Ammon's horn (tissue), 1 donor: ENCODE measurements at places on chromosomes 2 and 18.
A peak's percentile ranks its signal among the peaks of the same experiment; 100 is the strongest.

DNA sequence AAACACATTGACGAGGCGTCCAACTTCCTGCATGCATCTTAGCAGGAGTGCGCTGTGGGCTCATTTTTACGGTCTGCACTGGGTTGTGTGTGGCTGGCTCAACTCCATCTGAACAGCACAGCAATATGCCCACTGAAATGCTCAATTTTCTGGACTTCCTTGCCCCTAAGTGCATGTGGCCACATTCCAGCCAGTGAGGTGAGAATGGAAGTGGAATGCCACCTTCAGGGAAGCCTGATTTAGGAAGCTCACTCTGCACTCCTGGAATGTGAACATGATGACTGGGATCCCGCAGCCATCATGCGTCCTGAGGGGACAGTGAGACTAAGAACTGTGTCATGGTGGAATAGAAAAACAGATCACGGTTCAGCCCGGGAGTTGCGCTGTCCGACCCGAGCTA is 76.2 kb downstream of the PSMG2 start:
- no peak for DNase-seq

GRCh38 chr18:76401498-76401897 is 93.5 kb downstream of the ZNF516 start:
- no peak for DNase-seq

GRCh38 chr2:54535599-54536195 is 79.6 kb downstream of the SPTBN1 start:
- DNase-seq, result peak; percentile 39

DNA sequence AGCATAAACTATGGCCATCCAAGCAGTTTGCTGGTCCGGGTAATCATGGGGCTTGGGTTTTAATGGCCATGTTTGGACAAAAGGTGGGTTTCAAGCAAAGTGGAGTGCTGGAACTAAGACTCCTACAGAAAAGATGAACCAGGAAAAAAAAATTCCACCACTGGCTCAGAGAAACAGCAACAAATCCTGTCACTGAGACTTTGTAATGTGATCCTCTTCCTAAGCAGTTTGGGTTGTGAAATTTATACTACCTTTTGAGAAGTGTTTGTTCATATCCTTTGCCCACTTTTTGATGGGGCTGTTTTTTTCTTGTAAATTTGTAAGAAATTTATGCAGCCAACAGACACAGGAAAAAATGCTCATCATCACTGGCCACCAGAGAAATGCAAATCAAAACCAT is 40.2 kb downstream of the MRPL33 start:
- no peak for DNase-seq

DNA sequence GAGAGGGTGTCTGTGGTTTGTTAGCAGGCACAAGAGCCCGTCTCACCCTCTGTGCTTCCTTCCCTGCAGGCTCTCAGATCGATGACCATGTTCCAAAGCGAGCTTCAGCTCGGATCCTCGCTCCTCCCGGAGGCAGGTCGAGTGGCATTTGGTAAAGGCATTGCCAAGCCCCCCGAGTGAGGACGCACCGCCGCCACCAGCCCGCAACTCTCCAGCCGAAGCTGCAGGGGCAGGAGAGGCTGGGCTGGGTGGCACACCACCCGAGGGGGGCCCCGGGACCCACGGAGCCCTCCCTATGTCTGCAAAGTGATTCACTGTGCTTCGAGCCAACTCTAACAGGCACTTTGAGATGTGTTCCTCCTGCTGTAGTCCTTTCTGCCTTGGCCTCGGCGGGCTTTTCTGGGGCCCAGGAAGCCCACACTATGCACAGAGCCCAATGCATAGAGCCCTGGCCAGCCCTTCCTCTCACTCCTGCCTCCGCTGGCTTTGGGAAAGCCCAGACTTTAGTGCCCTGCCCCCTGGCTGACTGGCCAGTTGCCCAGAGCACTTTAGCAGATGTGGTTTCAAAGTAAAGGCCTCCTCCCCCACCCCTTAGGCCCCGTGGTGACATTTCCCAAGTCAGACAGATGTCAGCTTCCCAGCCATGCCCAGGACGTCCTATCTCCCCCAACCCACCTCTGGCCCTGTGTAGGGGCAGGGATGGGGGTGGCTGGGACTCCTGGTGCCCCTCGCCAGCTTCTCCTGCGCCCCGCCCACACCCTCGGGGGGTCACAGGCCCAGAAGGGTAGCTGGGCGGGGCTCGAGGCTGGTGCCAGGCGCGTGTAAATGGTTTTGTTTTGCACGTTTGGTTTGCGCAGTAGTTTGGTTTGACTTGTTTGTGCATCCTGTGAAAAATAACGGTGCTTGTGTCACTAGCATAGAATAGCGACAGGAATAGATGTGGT is 23.3 kb upstream of the MAPRE3 start:
- peak; percentile 32 for DNase-seq

GRCh38 chr2:156077041-156077742 is 255.3 kb downstream of the NR4A2 start:
- DNase-seq, result no peak

DNA sequence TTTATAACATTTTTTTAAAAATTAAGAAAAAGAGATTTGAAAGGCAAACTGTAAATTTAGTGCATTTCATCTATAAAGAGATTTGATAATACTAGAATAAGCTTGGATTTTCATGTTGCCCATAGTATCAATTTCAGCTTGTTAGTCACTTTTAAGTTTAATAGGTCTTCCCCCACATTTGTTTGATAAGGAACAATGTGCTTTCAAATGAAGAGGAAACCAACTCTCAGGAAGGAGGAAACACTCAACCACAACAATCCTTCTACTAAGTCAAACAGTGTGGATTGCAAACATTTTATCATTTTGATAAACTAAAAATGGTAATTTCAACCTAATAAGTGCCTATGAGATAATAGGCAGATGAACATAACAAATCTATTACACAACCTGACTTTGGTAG is 397.1 kb upstream of the CDH20 start:
- DNase-seq, result no peak

GRCh38 chr18:38801640-38802039 is 1236.0 kb upstream of the CELF4 start:
- DNase-seq, result no peak

GRCh38 chr2:61534926-61535325 is 3.2 kb downstream of the XPO1 start:
- DNase-seq, result no peak

DNA sequence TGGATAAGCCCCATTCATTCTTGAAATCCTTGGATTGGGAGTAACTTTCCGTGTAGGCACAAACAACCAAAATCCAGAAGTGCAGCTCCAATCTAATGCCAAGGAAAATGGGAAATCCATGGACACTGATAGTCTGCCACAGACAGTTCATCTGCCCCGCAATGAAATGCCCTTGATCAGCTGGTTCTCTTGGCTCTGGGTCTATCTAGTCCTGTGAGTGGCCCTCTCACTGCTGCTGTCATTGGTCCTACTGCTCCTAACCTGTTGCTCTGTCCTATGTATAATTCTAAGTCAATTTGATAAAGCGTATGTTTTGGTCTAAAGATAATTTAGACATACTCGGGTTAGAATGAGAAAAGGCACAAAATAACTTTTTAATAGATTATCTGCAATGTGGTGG is 13.7 kb upstream of the TMEM182 start:
- no peak for DNase-seq

DNA sequence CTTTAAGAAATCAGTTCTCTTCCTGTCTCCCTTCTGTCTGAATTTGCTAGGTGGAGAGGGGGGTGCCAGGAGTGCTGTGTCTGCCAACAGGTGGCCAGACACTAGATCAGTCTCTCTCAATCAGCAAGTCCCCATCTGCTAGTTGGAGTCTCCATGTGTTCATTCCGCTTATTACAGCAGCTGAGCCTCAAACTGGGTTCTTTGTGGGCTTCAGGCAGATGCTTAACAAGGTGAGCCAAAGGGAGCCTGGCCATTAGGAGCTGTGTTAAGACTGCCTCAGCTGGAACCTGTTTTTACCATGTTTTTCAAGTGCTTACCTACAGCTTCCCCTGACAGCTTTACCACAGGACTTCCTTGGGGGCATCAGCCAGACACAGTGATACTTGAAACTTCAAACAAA is 401.9 kb downstream of the LRP1B start:
- DNase-seq, result peak; percentile 48

GRCh38 chr2:176094349-176094748 is 1.8 kb downstream of the HOXD13 start:
- DNase-seq, result no peak

- DNase-seq, result no peak
These were observed 1149.1 kb upstream of the NRXN1 start for GRCh38 chr2:52181080-52181479.

GRCh38 chr18:47997338-47997780 is 66.9 kb upstream of the SMAD2 start:
- DNase-seq, result no peak
